ENCODE measurements at places on chromosomes 3 and 15.
A peak's percentile ranks its signal among the peaks of the same experiment; 100 is the strongest.

- DNase-seq, result no peak
Measured at GRCh38 chr15:83682476-83683088, 28.7 kb downstream of the ADAMTSL3 start.

- DNase-seq, result no peak
Measured at GRCh38 chr3:119679874-119680273, 2.7 kb upstream of the COX17 start.

DNA sequence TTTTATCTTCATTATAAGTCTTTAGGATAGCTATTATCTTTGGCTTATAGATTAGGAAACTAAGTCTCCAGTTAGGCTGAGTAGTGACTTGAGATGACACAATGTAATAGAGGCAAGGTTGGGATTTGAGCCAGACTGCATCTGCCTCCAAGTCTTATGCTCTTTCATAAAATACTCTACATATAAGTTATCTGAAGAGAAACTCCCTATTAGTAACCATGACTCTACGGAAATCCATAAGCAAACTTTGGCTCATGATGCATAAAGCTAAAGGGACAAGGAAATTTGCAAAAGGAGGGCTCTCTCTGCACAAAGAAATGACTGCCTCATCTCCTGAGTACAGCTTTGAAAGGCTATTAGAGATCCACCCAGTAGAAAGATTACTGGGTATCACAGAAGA is 77.6 kb upstream of the FRMD4B start:
- no peak for DNase-seq

DNA sequence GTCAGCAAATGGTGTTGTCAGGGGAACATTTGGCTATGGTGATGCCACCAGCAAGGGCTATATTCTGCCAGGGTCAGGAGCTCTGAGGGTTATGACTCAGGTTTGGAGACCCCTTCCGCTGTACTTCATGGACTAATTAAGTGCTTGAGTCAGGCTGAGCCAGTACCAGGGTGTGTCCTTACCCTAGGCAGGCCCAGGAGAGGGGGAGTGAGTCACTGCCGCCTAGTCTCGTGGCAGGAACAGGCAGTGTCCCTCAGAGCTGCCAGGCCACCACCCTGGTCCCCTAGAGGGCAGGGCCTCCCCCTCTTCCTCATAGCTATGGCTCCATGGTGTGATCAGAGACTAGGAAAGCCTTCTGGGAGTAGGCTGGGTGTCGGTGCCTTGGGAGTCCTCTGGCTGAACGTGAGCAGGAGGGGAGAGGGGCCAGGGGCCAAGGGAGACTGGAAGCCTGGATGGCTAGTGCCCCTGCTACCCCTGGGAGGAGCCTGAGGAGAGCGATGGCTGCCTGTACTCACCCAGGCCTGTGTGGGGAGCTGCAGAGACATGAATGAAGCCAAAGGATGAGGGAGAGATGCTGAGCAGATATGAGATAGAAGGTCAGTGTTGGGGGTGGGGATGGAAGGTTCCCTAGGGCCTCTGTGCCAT is 10.6 kb downstream of the MAPKAPK3 start:
- DNase-seq, result peak; percentile 88

DNA sequence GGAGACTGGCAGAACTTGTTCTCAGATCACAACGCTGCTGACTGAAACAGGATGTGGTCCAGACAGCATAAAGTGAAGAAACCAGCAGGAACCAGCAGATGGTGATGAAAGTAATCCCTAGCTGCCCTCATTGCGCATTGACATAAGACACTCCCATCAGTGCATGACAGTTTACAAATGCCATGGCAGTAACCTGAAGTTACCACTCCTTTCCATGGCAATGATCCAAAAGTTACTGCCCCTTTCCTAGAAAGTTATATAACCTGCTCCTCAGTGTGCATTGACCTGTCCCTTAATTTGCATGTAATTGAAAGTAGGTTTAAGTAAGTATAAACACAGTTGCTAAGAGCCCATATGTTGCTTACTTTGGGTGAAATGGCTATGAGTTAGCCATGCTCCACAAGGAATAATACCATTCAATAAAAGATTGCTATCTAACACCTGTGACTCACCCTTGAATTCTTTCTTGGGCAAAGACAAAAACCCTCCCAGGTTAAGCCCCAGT is 149.1 kb upstream of the CD96 start:
- DNase-seq, result no peak

- no peak for DNase-seq
Measured at GRCh38 chr15:58432401-58432800, 610 bp downstream of the LIPC start.

DNA sequence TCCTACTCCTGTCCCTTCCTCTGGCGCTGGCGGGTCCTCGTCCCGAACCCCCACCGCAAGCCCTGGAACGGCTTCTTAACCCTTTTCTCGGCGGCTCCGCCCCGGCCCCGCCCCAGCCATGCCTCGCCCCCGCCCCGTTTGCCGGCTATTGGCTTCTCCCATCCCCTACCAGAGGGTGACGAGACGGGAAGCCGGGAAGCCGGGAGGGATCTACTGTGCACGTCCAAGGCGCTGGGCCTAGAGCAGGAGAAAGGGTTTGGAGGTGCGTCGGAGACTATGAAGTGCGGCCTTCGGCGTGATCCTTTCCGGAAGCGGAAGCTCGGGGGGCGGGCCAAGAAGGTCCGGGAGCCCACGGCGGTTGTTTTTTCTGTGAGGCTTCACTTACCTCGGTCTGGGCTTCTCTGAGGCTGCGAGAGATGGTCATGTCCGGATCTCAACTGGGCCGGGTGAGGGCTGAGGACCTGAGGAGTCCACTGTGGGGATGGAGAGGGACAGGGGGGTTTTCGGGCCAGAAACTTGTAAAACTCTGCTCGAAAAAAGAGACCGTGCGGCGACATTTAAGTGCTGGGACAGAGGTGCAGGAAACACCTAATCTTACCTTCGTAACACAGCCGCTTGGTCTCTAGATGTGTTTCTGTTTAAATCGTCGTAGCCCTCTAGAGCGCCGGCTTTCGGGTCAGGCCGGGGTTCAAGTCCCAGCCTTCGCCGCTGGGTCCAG is 21.4 kb downstream of the ROPN1B start:
- DNase-seq, result no peak

GRCh38 chr3:146469150-146470017 is at the start of gene PLSCR2:
TSS of gene PLSCR2 (minus strand) at chr3:146469561. CDS start at chr3:146459904, 9,657 bp downstream.
- no peak for DNase-seq

- DNase-seq, result no peak
Measured at GRCh38 chr3:134992180-134992579, 197.1 kb downstream of the EPHB1 start.

GRCh38 chr3:193902607-193903511 is 233.1 kb upstream of the HES1 start:
- DNase-seq, result no peak

Data from HS-27A (cell line).